ENCODE measurements at places on chromosomes 1 and 21. TPM values are rescaled to one million over a fixed set of nuclear protein-coding genes. Genes with fewer than 3 reads are reported as not detected.

- no peak for DNase-seq
Measured at GRCh38 chr1:46948629-46949416, 7.5 kb upstream of the CYP4A11 start.

- DNase-seq, result no peak
Measured at GRCh38 chr21:42190486-42190863, 28.5 kb upstream of the ABCG1 start.

GRCh38 chr1:237293804-237294203 is 251.8 kb downstream of the RYR2 start:
- no peak for DNase-seq

- no peak for DNase-seq
Measured at GRCh38 chr21:41399246-41399800, 26.7 kb upstream of the MX1 start.

DNA sequence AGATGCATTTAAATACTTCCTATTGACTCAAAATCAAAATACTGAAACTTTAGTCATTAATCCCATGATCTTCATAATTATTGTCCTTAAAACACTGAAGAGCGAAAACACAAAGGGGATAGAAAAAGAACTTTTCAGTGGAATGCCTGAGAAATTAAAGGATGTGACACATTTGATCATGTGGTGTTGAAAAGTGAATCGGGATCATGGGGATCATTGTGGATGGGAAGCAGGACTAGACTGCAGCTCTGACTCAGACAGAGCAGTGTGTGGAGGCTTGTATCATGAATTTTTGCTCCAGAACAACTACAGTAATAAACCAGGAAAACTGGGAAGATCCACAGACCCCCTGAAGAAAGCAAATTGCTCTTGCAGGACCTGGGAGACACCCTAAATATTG is 161.1 kb upstream of the CXADR start:
- no peak for DNase-seq

- DNase-seq, result no peak
Measured at GRCh38 chr1:78549891-78550290, 59.1 kb downstream of the PTGFR start.

GRCh38 chr1:182616130-182617013 is 12.2 kb upstream of the RGS16 start:
- DNase-seq, result peak; percentile 94

GRCh38 chr1:47334765-47335435 is 1.3 kb downstream of the CMPK1 start:
- no peak for DNase-seq

GRCh38 chr1:110492573-110492972 is 26.4 kb downstream of the KCNA10 start:
- no peak for DNase-seq

- DNase-seq, result no peak
Measured at GRCh38 chr1:218886101-218886871, 287.4 kb upstream of the LYPLAL1 start.

DNA sequence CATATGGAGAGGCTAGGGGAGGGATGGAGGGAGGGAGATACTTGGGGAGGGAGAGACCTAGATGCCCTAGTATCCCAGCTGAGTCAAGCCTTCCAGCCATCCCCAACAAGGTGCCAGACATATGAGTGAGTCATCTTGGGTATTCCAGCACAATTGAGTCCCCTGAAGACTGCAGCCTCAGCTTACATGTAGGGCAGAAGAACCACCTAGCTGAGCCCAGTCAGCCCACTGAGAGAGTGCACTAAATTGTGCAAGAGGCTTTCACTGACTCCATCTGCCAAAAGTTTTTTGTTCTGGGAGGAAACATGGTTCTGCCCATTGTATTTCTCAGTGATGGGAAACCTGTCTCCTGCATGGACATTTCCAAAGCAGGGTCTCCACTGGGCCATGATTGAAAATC is 76.4 kb downstream of the FOXD2 start:
- DNase-seq, result no peak

DNA sequence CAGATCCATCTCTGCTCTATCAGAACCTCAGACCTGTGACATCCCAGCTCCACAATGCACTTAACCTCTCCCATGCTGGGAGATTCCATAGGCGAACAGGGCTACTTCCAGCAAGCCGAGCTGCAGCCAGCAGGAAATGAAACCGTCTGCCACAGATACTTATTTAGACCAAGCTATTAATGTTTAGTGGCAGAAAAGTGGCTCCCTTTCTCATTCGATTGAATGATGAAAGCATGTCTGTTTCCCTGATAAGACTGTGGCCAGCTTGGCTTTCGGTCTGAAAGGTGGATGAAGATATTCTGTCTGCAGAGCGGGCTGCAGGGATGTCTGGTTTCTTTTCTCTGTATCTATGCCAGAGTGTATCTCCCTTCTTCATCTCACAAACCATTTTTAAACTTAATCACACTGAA is 146.4 kb downstream of the GREM2 start:
- DNase-seq, result no peak

DNA sequence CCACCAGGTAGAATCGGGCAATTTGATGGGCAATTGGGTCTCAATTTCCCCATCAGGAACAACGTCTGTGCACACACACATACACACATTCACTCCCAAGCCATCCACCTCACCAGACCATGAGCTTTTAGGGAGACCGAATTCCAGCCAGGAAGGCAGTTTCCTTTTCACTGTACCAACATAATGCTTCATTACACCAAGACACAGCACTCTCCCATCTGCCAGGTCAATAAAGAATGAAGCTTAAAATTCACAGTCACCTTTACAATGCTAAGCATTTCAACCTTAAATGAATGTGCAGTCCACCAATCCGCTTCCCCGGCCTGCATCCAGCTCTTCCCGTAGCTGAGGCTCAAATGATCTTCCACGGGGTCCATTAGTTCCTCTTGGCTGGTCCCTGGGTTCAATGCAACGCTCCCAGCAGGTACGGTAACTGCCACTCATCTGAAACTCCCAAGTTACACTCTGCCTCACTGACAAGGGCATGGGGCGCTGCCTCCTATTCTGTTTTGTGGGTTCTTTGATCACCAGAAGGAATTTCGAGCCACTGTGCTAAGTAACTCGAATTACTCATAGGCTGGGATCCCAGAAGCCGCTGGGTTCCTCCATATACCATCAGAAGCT is 105.0 kb downstream of the SIM2 start:
- no peak for DNase-seq

DNA sequence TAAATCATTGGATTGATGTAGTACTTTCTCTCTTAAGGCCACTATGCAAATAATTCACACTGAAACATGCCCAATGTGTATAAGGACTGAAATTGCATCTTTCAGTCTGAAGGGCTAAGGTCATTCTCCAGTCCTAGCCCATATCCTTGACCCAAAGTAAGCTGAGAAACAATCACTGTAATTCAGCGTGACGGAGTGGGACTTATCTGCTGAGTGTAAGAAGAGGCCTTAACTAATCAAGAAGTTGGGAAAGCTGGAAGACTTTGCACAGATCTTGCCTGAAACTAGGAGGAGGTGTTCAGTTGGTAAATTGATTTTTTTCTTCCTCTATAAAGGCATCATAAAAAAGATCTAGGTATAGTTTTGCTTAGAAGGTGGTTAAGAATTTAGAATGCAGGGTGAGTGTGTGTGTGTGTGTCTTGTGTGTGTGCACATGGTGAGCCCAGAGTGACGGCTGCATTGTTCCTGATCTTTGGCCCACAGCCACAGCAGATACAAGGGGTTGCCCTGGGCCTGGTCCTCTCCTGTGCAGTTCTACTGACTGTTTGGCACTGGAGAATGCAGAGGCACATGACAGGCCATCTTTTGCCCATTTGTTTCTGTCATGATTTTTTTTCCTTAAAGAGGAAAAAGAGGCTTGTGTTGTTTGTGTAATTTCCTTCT is 13.3 kb upstream of the PPP2R5A start:
- no peak for DNase-seq

- no peak for DNase-seq
Measured at GRCh38 chr1:228471762-228472398, 15.3 kb upstream of the RNF187 start.

- DNase-seq, result no peak
Measured at GRCh38 chr1:10728595-10729410, 67.6 kb downstream of the CASZ1 start.

DNA sequence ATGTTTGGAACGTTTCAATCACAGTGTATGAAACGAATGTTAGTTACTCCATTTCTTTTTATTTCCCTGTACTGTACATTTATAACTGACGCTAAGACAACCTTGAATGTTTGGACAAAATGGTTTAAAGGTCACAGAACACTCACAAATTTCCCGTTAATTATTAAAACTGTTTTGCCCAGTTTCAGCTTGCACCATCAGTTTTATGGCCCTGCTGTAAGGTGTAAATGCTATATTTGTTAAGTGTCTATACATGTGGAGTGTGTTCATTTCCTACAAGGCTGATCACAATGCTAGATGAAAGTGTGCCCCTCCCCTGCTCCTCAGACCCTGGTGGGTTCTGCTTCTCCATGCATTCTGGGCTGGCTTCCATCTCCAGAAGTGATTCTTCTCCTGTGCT is 57.9 kb upstream of the ETS2 start:
- no peak for DNase-seq

- DNase-seq, result no peak
Measured at GRCh38 chr21:46250146-46250725, 21.7 kb upstream of the LSS start.

GRCh38 chr21:21046063-21046462 is 47.9 kb downstream of the NCAM2 start:
- DNase-seq, result no peak

- peak; percentile 16 for DNase-seq
Measured at GRCh38 chr21:45021428-45022347, 52.7 kb upstream of the ADARB1 start.

DNA sequence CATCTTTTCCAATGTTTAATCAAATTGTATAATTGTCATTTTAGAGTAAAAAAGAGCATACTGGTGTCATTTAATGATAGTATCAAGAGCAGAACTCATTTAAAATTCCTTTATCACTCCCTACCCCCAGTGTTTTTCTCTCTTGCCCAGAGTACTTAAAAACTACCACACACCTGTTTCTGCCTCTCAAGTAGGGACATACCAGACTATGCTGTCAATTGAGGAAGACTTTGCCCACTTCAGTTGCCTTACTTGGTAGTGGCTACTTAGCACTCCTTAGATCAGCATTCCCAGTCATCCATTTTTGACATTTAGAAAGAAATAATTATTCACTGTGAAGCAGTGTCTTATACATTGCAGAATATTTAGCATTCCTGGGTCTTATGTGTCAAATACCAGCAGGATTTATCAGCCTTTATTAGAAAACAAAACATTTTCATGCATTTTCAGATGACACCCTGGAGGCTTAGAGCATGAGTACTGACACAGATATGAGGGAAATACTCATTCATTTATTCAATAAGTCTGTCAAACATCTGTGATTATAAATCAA is 127.5 kb upstream of the RGS1 start:
- no peak for DNase-seq

DNA sequence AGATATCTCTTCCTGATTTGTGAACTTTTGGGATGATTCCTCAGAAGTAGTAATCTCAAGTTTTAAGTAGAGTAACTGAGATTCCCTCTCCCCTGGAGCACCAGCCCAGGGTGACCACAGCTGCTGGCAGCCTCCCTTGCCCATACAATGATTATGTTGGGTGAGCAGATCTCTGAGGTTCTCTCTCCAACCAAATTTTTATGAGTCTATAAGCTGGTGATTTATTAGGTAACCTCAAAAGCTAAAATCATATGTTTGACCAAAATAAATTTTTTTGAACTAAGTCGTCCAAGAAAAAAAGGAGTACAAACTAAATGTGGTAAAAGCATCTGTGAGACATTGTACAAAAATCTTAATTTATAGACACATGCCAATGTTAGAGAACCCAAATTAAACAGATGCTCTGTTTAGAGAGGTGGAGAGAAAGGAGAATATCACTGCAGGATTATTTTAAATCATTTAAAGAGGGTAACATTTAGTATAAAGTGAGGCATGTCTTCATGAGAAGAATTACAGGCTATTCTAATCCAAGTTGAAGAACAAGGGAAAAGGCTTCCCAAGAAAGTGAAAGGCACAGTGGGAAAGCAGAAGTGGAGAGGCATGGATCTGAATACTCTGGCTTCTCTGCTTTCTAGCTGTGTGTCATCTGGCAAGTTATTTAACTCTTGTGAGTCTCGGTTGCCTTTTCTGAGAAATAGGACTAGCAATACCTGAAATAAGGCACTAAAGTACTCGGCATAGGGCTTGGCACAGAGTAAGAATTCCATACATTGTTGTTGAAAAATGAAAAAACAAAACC is 2.5 kb downstream of the AKNAD1 start:
- DNase-seq, result no peak

TTLL10 gene
- total RNA-seq, result not detected

ZNF648 gene
- not detected for total RNA-seq

LIN28A gene
- total RNA-seq, result not detected

CDC20 gene
- 107 TPM for total RNA-seq

TRABD2B gene
- not detected for total RNA-seq

ETV3L gene
- total RNA-seq, result not detected

HRNR gene
- not detected for total RNA-seq

RGS8 gene
- total RNA-seq, result not detected

FCMR gene
- 159 TPM for total RNA-seq

B3GALT2 gene
- 7.1 TPM for total RNA-seq

ACTN2 gene
- total RNA-seq, result not detected

INSRR gene
- 0.48 TPM for total RNA-seq
